Immature natural killer cell (primary cell): ENCODE measurements at places on chromosomes 13 and 19. TPM values are rescaled to one million over a fixed set of nuclear protein-coding genes. Genes with fewer than 3 reads are reported as not detected.

The ZNF558 gene
- polyA plus RNA-seq: 6.6 TPM

The NLRP12 gene
- 0.20 TPM for polyA plus RNA-seq

The PAN3 gene
- 6.0 TPM for polyA plus RNA-seq

The ZNF878 gene
- not detected for polyA plus RNA-seq

The CLC gene
- polyA plus RNA-seq: 12.8 TPM

The ZNF471 gene
- not detected for polyA plus RNA-seq

The NDUFA3 gene
- polyA plus RNA-seq: 704 TPM

The ZNF850 gene
- not detected for polyA plus RNA-seq

The CGB7 gene
- polyA plus RNA-seq: not detected

The MUC16 gene
- polyA plus RNA-seq: not detected

The TMEM255B gene
- polyA plus RNA-seq: not detected

The C1QTNF9B gene
- not detected for polyA plus RNA-seq

The ICAM4 gene
- polyA plus RNA-seq: not detected

The PPFIA3 gene
- 0.58 TPM for polyA plus RNA-seq

The KIR3DL3 gene
- polyA plus RNA-seq: not detected

The EFNB2 gene
- polyA plus RNA-seq: not detected

The C19orf67 gene
- polyA plus RNA-seq: not detected

The N4BP2L1 gene
- polyA plus RNA-seq: 74.6 TPM

The KCNRG gene
- 0.27 TPM for polyA plus RNA-seq

The FCGBP gene
- 0.92 TPM for polyA plus RNA-seq

The ZNF254 gene
- 5.7 TPM for polyA plus RNA-seq

The FGF9 gene
- not detected for polyA plus RNA-seq

The GRK1 gene
- polyA plus RNA-seq: not detected

The NKPD1 gene
- 0.43 TPM for polyA plus RNA-seq

The NALCN gene
- polyA plus RNA-seq: not detected

The ATP8A2 gene
- 0.20 TPM for polyA plus RNA-seq

The RXFP2 gene
- polyA plus RNA-seq: not detected

The HS6ST3 gene
- not detected for polyA plus RNA-seq

The WBP4 gene
- polyA plus RNA-seq: 3.6 TPM

The MBD3L1 gene
- polyA plus RNA-seq: not detected

The FGF22 gene
- polyA plus RNA-seq: not detected

The LGALS13 gene
- not detected for polyA plus RNA-seq
